ENCODE measurements at places on chromosomes 6 and 20. TPM values are rescaled to one million over a fixed set of nuclear protein-coding genes. Genes with fewer than 3 reads are reported as not detected.

- peak; percentile 76 for DNase-seq
Measured at GRCh38 chr20:57501461-57502335, 23.2 kb downstream of the CTCFL start.

- DNase-seq, result peak; percentile 78
Measured at GRCh38 chr6:11428895-11429294, 108.7 kb upstream of the TMEM170B start.

DNA sequence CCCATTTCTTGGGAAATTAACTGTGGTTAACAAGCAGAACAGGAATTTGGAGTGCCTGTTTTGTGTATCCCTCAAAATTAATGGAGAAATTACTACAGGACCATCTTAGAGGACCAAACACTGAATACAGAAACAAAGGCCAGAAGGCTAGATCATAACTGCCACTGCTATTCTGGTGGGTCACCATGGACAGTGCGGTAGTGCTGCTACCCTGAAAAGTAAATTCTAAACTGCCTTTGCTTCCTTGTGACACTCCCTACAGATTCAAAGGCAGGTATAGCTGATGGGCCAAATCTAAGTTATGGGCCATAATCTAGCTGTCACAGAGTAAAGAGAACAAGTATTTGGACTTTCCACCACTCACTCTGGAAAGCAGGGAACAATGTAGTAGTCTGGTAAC lies 575.8 kb upstream of the ADGRB3 start:
- no peak for DNase-seq

FLRT3 gene
- 81.7 TPM for total RNA-seq

TRIM31 gene
- total RNA-seq, result not detected

VSTM2L gene
- total RNA-seq, result 1.1 TPM
